ENCODE measurements at places on chromosomes 7 and 10.

GRCh38 chr7:49780953-49781352 is 7.5 kb downstream of the VWC2 start:
- DNase-seq, result no peak

DNA sequence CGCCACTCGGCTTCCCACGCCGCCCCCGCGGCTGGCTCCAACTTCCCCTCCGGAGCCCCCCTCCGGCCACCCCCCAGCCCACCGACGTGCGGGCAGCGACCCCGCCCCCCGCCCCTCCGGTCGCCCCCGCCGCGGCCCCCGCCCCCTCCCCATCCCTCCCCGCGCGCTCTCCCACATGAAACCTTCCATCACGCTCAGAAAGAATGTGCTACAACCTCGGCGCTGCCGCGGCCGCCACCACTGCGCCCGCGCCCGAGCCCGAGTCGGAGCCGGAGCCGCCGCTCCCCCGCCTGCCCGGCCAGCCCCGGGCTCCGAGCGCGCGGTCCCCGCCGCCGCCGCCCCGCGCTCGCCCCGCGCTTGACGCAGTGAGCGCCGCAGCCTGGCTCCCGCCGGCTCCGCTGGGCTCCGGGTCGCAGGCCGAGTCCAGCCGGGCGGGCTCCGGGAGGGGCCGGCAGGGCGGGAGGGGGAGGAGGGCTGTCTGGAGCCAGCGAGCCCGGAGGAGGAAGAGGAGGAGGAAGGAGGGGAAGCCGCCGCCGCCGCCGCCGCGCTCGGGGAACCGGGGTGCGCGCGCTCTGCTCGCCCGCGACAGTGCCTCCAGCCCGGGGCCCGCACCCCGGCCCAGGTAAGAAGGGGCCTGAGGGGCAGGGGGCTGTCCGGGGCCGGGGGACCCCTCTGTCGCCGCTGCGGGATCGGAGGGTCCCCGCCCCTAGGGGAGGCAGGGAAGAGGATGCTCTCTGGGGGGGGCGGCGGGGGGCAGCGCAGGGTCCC is 4.3 kb upstream of the ELFN1 start:
- DNase-seq, result no peak

GRCh38 chr10:27147701-27148100 is 6.5 kb downstream of the YME1L1 start:
- peak; percentile 66 for DNase-seq

GRCh38 chr10:43978091-43978490 is 329.4 kb upstream of the ZNF32 start:
- DNase-seq, result no peak

GRCh38 chr10:82037076-82037475 is 162.1 kb downstream of the NRG3 start:
- no peak for DNase-seq

- DNase-seq, result peak; percentile 60
These were observed 29.5 kb upstream of the ANKRD2 start for GRCh38 chr10:97543025-97543546.

DNA sequence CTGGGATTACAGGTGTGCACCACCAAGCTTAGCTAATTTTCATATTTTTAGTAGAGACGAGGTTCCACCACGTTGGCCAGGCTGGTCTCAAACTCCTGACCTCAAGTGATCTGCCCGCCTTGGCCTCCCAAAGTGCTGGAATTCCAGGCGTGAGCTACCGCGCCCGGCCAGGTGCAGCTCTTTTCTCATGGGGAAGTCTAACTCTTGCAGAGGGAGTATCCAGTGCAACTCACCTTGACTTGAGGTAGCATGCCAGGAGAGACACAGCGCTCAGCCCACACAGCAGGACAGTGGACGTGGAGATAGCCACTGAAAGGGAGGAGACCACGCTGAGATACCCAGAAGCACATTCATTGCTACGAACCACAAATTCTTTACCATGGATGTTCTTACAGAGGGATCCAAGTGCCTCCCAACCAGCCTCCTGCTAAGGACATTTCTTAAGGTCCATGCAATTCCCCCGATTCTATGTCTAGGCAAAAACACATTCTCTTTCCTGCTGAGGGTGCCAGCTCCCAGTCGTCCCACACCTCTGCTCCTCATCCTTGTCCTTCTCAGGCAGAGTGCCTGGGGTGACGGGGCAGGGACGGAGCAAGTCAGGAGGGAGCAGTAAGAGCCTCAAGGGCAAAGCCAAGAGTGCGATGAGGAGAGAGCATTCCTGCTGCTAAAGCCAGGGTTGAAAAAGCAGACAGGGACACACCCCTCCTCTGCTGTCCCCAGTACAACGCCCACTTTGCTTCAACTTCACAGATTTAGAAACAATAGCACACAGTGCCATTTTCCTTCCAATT is 21.0 kb downstream of the IL15RA start:
- no peak for DNase-seq

DNA sequence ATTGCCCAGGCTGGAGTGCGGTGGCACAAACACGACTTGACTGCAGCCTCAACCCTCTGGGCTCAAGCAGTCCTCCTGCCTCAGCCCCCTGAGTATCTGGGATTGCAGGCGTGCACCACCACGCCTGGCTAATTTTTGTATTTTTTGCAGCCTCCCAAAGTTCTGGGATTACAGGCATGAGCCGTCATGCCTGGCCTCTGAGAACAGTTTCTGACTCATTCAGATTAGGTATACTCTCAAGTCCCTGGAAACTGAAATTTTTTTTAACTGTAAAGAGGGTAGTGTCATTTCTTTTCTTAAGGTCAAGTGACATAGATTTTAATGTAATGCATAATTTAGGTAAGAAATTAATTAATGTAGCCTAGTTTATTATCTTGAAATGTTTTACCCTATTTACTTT is 104.7 kb downstream of the SEPTIN7 start:
- DNase-seq, result no peak

DNA sequence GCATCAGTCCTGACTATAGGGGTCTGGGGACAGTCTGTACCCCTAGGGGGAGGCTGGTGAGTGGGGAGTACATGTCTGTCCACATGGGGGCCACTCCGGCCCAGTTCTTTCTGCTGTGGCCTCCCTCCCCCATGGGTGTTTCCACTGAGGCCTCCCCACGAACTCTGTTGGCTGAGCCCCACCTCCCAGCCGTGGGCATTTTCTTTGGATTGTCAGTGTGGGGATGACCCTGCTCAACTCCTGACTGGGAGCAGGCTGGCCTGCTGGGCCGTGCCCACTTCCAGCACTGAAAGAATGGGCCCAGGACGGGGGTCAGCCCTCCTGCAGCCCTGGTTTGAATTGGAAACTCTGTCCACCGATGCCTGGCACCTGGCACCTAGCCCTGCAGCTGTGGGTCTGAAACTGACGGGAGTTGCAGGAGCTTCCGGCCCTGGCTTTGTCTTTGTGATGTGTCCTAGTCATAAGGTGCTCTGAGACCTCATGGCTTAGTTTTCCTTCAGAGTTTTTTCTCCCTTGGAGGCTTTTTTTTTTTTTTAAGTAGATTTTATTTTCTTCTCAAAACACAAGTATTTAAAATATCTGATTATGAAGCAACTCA is 46.5 kb downstream of the LHPP start:
- DNase-seq, result no peak

DNA sequence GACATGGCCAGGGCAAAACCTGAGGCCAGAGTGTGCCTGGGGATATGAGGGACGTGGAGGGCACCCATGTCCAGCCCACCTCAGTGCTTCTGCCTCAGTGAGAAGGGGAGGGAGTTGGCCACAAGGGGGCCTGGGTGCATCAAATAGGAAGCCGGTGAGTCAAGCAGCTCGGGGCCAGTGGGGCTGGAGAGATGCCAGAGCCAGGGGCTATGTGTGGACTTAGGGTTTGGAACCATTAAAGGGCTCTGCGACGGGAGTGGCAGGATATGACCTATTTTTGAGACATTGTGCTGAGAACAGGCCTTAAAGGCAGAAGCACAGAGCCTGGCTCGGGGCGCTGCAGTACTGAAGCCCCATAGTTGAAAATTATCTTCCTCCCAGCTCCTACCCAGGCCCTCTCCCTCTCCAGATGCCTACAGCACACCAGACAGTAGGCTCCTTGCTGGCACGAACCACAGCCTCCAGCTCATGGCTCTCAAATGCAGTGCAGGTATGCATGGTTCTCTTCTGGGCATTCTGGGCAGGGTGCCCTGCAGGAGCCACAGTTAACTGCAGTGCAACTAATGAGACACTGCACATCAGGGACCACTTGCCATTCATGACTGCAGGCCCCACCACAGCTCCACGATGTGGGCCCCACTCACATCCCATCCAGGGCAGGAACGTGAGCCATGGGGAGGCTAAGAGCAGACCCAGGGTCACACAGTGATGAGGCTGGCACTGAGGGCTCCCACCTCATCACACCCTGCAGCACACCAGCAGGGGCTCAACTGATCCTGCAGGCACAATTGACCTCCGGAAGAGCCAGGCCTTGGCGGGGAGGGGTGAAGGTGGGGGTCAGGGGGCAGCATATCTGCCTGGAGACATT is 7.2 kb upstream of the PGAM2 start:
- peak; percentile 26 for DNase-seq

GRCh38 chr7:35725280-35725680 is 30.3 kb upstream of the HERPUD2 start:
- no peak for DNase-seq

- DNase-seq, result no peak
These were observed 42.7 kb upstream of the A1CF start for GRCh38 chr10:50928190-50928552.

DNA sequence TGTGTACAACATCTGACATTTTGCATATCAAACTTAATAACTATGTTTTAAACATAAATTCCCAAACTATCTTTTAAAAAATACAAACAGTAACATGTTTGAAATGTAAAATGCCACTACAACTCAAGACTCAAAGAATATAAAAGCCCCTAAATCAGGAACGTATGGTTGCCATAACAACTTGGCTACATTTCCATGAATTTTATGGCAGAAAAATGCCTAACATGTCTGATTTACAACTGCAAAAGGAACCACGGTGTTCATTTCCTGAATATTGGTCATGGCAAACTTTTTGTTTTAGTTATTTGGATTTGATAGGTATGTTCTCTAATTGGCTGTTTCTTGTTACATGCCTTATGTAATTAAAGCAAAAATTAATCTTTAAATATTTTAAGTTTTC is 2.0 kb downstream of the SOSTDC1 start:
- DNase-seq, result no peak

DNA sequence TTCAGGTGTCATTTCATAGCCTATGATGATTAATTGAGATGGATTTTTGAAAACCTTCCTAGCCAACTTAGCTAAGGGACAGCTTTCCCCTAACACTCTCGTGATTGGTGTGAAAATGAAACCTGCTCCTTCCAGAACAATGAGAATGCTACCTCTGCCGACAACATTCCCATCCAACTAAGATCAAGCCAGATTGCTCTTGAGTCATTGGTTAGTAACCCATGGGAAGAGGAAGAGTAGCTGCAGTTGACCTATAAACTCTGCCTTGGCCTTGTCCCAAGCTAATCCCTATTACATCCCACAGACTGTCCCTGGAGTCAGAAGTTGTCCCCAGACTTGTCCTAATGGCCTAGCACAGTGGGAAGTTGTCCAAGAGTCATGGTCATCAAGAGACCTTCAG is 80.5 kb upstream of the SVIL start:
- DNase-seq, result no peak

DNA sequence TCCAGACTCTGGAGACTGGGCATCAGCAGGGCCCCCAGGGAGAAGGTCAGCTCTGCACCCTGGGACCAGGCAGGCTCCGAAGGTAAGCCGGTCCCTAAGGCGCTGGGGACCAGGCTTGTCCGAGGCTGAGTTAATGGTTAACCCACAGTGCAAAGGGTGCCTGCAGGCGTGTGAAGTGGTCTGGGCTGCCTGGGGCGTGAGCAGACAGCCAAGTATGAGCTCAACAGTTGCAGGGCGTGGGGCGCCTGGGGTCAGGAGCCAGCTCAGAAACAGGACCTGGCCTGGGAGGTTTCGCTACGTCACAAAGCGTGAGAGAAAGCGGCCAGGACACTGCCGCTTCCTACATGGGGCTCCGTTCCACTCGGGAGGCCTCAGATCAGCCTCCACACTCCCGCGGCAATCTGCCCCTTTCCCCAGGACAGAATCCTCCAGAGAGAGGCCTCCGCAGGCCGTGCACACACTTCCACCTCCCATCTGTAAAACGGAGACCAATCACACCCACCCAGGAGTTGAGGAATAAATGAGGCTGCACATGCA is 16.0 kb downstream of the PDGFA start:
- no peak for DNase-seq

DNA sequence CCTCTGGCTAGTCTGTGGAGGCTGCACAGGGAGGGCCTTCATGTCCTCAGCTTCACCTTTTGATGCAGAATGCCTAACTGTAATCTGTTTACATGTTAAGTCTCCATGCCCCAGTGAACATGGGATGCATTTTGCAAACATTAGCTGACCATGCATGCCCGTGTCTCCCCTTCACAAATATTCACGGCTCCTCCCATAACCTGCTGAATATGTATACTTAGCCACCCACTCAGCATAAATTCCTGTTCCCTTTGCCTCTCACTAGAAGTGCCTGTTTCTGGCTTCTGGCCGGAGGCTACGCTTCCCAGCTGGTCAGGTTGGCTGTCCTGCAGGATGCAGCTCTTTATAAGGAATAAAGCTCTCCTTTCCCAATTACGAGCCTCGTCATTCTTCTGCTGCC is 552.7 kb downstream of the DNAJB6 start:
- no peak for DNase-seq

DNA sequence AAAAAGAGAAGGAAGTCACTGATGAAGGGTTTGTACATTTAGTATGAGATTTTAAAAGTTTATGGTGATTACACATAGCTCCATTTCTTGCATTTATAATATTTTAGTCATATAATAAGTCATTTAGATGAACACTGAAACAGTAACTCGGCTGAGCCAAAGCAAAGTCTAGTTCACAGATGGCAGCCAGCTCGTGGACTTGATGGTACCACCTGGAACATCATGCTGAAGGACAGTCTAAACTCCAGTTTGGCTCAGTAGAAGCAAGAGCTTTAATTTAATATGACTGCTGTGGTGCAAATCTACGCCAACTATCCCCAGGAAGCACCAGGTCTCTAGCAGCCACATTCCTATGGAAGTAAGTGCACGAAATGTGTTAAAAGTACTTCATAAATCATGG is 16.4 kb downstream of the SRI start:
- no peak for DNase-seq

DNA sequence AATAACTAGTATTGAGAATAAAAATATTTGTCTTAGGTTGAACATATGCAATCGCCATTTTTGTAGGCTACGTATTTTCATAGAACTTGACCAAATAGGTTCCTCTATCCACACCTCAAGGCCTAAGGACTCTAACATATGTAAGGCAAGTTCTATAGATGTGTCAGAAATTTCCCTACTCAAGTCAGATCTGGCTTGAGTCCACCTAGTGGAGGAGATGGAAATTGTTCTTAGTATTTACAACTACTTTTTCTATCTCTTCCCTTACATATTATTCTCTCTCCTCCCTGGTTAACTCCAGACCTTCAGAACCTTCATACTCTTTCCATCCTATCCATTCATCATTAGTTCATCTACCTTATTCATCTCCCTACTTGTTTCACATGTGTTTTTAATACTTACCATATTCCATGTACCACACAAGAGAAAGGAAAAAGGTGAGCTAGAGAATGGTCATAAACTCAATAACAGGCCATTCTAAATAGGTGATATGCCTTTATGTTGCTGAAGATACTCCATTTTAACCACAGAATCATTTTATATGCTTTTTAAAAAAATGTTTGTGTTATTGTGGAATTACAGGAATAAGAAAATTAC is 174.5 kb upstream of the HDAC9 start:
- DNase-seq, result peak; percentile 60
